Left renal cortex interstitium (tissue), 4 donors: ENCODE measurements at places on chromosomes 7 and 10. TPM values are rescaled to one million over a fixed set of nuclear protein-coding genes. Genes with fewer than 3 reads are reported as not detected.

DNA sequence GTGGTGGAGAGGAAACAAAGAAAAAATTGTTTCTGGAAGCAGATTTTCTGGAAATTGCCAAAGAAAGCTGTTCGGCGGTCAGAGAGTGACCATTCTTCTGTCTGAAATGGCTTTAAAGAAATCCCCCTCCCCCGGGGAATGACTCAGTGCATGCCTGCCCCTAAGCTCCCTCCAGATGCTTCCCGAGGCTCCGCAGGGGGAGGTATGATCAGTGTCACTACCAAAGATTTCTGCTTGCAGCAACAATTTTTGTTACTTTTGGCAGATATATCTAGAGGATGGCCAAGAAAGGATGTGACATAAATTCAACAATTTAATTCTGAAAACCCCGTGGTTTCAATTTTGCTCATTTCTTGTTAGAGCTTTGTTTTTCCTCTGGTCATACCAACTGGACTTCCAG lies 163.9 kb downstream of the JCAD start:
- DNase-seq, result peak; percentile 50

- no peak for DNase-seq
Observed at GRCh38 chr10:16545116-16545736, 23.5 kb upstream of the C1QL3 start.

DNA sequence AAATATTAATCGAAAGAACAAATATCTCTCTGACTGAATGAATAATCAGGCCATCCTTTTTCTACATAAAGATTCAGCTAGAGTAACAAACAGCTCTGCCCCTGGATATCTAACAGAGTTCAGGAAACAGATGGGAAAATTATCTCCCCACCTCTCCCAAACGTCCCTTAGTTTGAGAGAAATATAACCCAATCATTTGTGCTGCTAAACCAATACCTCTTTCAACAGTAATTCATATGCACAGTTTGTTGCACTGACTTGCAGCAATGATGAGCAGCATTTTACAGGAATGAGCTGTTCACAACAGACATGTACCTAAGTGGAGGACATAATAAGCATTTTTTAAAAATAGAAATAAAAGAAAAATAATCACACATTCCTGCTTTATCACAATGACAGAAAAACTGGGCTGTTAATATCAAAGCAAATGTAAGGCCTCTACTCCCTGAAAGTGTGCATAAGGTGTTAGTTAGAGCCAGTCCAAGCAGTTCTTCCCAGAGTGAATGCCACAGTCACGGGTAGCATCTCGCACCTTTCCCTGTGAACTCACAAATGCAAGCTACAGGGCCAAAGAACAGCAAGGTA lies 2.3 kb downstream of the CREB3L2 start:
- no peak for DNase-seq

DNA sequence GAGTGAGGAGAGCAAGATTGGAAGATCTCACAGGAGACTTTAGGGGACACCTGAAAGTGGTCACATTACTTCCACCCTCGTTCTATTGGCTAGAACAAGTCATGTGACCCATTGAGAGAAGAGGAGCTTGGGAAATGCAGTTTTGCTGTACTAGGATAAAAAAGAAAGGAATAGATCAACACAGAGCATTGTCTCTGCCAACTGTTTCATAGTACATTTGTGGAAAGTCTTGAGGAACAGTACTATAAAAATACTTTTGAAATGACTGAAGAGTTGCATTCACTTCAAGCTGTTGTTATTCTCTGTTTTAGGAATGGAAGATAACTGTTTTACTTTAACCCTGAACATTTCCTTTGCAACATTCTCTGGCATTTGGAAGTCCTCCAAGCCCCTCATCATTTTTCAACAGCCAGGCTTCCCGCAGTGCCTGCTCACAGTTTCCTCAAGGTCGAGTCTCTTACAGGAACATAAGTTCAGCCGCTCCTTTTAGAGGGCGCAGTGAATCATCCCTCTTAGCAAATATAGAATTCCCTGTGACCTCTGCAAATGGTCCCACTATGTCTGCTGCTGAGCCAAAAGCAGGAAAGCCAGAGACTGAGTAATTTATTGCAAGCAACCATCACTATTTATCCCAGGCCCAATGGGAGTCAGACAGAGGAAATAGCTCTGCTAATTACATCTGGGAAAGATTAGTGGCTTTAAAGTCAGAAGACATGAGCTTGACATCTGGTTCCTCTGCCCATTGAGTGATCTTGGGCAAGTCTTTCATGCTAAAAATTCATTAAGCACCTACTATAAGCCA lies 40.7 kb downstream of the MRPL32 start:
- peak; percentile 39 for DNase-seq

- no peak for DNase-seq
Observed at GRCh38 chr7:117251687-117252086, 71.2 kb downstream of the WNT2 start.

GRCh38 chr10:17340144-17340829 lies 112.2 kb downstream of the VIM start:
- no peak for DNase-seq

- no peak for DNase-seq
Observed at GRCh38 chr7:6630007-6630849, 6.9 kb upstream of the ZNF316 start.

DNA sequence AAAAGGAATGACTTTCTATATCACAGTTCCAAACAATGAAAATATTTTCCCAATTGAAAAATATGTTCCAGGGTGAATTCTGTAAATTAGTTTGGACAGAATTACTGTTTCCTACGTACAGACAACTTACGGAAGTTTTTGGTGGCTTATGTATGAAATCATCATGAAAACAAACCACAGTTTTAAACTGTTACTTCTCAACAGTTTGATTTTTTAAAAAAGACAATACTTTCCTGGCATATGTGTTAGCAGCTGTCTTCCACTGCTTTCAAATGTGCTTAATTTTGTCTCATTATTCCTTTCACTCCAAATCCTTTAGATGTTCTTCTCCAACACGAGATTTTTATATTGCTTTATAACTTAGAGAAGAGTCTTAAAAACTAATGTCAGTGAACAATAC lies 56.2 kb downstream of the SEMA3A start:
- no peak for DNase-seq

DNA sequence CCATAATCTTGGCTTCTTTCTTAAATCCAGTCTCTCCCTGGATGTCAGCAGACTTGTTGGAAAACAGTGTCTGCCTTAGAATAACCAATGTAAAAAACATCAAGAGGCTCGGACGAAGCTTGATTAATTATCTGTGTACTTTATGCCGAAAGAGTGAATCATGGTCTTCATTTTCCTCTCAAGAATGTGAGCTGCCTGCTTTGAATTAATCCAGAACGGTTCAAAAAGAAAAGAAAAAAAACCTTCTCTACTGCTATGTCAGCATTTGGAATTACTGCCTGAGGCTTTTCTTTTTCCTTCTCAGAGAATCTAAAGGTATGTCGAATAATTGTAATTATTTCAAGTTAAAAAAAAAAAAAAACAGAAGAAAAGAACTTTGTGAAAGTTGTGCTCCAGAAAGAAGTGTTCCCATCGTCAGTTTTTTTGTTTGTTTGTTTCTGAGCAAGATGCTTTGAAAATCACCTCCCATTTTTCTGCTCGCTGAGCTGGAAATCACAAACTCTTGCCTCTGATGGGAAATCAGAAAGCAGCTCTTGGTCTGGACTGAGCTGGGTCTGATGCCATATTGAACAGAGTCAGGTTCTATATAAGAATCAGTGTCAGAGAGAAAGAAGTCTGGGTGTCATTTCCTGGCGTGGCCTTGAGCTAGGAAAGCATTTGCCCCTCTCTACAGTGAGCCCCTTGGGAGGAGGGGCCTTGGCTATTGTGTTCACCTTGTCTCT lies 20.2 kb downstream of the PLPP4 start:
- DNase-seq, result no peak

GRCh38 chr7:99375070-99375807 lies 709 bp downstream of the ARPC1B start:
- DNase-seq, result no peak

DNA sequence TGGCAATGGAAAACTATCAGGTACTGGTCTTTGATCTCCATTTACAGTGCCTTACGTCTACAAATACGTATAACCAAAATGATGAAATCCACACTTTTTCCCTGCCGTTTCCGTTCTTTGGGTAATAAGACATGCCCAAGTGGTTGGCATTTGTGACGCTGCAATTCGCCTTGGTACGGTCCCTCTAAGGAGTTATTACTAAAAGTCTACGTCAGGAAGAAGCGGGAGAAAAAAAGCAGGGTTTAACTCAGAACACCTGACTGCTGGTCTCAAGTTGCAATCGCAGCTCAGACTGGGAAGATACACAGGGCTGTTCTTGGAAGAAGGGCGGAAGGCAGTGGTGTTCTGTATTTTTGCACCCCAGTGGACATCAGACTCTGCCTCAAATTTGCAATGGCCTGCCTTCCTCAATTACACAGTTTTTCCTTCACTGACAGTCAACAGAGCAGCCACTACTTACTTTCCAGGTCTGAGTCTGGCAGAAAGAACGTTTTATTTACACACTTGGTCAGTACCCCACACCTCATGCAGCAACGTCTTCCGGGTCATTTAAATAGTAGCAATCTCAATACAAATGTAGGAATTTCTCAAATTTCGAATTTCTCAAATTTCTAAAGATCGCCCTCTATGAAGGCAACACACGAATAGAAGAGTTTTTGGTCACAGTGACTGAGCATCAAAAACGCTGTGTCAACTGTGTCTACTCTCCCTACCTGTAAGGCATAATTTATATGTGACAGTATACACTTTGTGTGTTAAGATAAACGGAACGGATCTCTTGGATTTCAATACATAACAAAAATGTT lies 2.1 kb downstream of the BAIAP2L1 start:
- DNase-seq, result no peak

- DNase-seq, result no peak
Observed at GRCh38 chr10:83214136-83214535, 925.2 kb upstream of the GHITM start.

DNA sequence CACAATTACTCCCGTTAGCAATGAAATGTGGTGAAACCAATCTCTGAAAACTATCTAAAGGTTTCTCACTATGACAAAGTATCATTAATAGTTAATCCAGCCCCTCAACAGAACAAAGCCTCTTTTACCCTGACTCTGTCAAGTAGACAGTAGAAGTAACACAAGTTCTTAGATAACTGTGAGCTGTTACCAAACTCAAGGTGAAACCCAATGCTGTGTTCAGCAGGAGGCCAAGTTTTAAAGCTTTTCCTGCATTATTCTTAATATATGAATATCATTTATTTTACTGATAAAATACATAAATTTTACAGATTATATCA lies 109.1 kb downstream of the SRPK2 start:
- DNase-seq, result no peak

GRCh38 chr10:3180355-3181025 lies 7.9 kb upstream of the PITRM1 start:
- no peak for DNase-seq

GRCh38 chr7:6167004-6167551 lies 105.3 kb downstream of the CYTH3 start:
- DNase-seq, result no peak

GRCh38 chr7:84412161-84412969 lies 217.8 kb upstream of the SEMA3A start:
- DNase-seq, result no peak

GRCh38 chr7:22270371-22270770 lies 86.6 kb downstream of the RAPGEF5 start:
- no peak for DNase-seq

DNA sequence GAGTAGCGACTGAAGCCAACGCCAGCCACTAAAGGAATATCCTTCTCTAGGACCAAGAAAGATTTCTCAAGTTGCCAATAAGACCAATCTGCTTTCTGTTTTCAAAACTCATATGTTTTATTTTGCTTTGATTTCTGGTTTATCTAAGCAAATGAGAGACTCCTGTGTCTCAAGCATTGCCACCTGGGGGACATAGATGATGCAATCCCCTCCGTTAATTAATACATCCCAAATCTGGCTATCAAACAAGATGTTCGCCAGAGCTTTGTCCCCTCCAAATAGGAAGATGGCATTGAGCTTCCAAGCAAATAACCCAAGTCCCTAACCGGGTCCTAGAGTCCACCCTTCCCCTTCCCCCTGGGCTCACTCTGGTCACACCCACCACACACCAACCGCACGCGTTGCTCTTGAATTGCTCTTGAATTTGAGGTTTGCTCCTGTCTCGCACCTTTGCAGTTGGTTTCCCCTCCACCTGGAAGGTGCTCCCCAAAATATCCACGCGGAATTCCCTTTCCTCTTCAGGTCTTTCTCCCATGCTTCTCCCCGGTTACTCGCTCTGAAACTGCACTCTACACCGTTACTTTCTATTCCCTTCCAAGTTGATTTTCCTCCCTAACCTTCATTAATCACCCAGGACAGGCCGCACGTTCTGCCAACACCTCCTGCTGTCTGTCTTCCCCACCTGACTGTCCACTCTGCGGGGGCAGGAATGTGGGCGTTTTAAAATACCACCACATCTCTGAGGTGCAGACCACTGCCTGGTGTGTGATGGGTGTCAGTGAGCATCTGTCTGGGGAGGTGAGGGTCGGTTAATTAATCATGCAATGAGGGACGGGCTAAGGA lies 64.1 kb upstream of the RNF32 start:
- no peak for DNase-seq

DNA sequence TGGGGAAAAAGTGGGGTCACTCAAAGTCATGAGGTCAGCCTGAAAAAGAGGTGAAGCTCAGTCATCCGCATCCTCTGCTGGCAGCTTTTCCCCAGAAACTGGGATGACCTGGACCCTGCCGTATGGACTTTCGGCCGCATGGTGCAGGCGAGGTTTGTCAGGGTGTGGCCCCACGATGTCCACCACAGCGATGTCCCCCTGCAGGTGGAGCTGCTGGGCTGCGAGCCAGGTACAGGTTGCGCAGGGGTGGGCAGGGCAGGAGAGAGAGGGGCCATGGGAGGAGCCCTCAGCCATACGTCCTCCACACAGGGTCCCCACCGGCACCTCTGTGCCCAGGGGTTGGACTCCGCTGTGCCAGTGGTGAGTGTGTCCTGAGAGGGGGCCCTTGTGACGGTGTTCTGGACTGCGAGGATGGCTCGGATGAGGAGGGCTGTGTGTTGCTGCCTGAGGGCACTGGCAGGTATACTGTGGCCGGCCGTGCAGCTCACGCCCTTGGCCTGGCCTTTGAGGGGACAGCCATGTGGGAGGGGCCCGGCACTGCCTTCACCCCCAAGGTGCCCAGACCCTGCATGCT lies 23.0 kb upstream of the ZNF467 start:
- no peak for DNase-seq

DNA sequence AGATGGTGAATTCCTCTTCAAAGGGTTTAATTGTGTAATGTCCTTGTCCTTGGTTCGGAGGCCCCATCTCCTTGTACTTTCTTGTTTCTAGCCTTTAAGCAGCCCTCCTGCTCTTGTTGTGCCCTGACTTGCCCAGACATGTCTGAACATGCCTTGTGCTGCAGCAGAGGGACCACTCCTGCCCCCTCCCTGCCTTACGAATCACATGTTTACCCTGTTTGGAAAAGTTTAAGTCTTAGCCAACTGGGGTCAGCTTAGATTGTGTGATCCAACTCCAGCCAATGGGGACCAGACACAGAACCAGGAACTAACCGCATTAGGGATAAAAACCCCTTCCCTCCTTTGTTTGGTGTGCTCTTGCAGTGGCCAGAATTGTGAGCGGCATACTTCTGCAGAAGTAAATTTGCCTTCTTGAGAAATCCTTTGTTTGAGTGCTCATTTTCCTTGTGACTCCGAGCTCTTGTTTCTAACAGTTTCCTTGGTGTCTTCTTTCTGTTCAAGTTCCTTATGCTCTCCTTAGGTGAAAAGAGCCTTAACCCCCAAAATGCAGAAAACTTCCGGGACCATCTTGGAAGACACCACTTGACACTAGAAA lies 29.4 kb downstream of the CLRN3 start:
- DNase-seq, result no peak

Gene ITIH2
- polyA plus RNA-seq, result 0.49 TPM

Gene CYP2E1
- polyA plus RNA-seq, result 0.78 TPM

Gene UBE3C
- 36.2 TPM for polyA plus RNA-seq

Gene RSPH10B
- 0.21 TPM for polyA plus RNA-seq

Gene CCDC186
- 22.1 TPM for polyA plus RNA-seq

Gene CHST15
- polyA plus RNA-seq, result 20.9 TPM

Gene SUPV3L1
- polyA plus RNA-seq, result 43.7 TPM

Gene MMS19
- 87.0 TPM for polyA plus RNA-seq

Gene TBC1D12
- 21.6 TPM for polyA plus RNA-seq
